ENCODE measurements at places on chromosomes 6 and 20. TPM values are rescaled to one million over a fixed set of nuclear protein-coding genes. Genes with fewer than 3 reads are reported as not detected.

CLVS2 gene
- total RNA-seq = not detected

PSORS1C1 gene
- total RNA-seq = 3.7 TPM

TINAG gene
- total RNA-seq = not detected

SPINT3 gene
- not detected for total RNA-seq

ZNF334 gene
- 0.76 TPM for total RNA-seq

DNA sequence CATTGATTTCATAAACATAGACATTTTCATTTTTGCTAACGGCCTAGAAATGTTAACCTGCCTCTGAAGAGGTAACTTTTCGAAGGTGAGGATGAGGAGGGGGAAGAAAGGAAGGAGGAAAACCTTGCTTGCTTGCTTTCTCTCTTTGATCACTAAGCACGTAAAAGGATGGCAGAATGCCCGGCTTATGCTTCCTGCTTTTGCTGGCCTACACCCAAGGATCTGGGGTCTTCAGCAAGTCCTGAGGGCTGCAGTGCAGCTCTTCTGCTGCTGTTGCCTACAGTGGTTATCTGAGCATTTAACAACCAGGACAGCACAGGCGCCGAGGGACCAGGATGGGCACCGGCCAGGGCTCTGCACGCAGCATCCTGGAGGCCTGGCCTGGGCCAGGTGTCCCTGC, 150.8 kb upstream of the TAB2 start:
- peak; percentile 27 for DNase-seq

- DNase-seq = no peak
Observed at GRCh38 chr20:49340161-49340966, 62.5 kb upstream of the ZNFX1 start.

GRCh38 chr6:39901116-39901655, 33.1 kb downstream of the MOCS1 start:
- DNase-seq = no peak

DNA sequence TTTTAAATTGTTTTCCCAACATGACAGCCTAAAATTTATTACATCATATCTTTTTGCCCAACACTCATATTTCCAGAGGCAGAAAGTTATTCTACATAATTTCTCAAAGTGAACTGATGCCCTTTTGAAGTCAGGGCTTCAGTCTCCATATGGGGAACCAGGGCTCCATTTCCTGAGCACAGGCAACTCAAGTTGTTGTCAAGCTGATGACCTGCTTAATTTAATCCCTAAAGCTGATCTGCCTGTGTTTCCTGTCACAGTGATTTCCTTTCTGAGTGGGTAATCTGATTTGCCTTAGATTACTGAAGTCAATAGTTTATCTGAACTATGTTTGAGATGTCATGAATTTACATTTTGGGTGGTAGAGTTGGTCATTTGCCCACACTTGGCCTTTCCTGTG, 932.1 kb upstream of the MANEA start:
- DNase-seq = no peak

DNA sequence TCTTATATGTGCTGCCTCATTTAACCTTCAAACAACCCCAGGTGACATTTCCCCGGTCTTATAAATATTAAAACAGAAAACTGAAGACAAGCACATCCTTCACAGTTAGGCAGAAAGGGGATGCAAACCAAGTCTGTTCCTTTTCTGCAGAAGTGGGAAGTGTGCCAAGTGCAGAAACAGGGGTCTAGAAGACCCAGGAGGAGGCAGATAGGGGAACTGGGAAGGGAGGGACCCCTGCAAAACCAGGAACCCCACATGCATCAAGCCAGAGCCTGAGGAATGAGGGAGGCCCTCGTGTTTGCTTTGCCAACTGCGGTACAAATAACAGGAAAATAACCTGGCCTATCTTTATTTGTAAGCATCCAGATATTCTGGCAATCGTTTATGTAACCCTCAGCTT, 17.0 kb upstream of the CST3 start:
- no peak for DNase-seq

GRCh38 chr20:59152559-59153354, 10.9 kb upstream of the ZNF831 start:
- no peak for DNase-seq

- no peak for DNase-seq
Observed at GRCh38 chr20:2557873-2558580, 21.7 kb downstream of the TMC2 start.

- peak; percentile 67 for DNase-seq
Observed at GRCh38 chr20:50790651-50791277, 4.1 kb upstream of the BCAS4 start.

GRCh38 chr6:55266896-55267295, 60.4 kb upstream of the GFRAL start:
- DNase-seq = no peak

- DNase-seq = no peak
Observed at GRCh38 chr6:125257351-125257750, 44.4 kb downstream of the HDDC2 start.

GRCh38 chr20:21166801-21167200, 40.9 kb downstream of the KIZ start:
- no peak for DNase-seq

DNA sequence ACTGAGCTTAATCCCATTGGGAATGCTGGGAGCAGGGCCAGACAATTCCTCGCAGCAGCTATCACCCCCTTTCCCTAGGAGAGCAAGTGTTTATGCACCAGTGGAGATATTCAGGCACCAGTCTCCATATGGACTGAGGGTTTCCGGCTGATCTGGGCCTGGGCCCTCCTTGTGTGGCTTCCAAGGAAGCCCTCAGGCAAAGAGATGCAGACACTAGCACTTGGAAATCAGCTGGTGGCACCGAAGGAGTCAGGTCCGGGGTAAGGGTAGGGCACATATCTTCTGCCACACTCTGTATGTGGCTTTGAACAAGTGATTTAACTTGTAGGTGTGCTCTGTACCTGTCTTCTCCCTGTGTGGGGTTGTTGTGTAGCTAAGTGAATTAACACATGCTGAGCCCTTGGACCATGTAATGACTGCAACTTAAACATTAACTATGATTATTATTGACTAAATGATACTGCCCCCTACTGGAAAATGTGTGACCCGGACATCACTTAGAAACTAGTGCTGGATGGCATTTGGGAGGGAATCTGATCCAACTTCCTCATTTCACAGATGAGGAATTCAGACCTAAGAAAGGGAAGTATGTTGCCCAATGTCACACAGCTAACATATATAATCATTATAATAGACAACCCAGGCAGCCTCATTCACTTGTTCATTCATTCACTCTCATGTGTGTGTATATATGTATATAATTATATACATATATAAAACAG, 19.3 kb upstream of the WFDC2 start:
- DNase-seq = peak; percentile 58

DNA sequence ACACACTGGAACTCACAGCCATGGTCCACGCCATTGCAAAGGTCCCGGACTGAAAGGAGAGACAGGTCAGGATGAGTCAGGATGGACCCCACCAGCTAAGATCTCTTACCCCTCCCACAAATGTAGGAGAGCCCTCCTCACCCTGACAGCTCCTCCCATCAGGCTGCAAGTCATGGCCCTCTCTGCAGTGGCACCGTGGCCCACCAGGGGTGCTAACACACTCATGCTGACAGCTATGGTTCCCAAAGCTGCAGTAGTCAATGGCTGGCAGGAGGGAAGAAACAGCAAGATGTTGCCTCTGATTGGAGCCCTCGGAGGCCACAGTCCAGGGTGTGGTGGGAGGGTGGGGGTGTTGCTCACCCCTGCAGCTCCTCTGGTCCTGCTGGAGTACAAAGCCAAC, 5.7 kb upstream of the RBPJL start:
- peak; percentile 32 for DNase-seq

GRCh38 chr6:167049275-167049674, 50.1 kb downstream of the CEP43 start:
- no peak for DNase-seq

DNA sequence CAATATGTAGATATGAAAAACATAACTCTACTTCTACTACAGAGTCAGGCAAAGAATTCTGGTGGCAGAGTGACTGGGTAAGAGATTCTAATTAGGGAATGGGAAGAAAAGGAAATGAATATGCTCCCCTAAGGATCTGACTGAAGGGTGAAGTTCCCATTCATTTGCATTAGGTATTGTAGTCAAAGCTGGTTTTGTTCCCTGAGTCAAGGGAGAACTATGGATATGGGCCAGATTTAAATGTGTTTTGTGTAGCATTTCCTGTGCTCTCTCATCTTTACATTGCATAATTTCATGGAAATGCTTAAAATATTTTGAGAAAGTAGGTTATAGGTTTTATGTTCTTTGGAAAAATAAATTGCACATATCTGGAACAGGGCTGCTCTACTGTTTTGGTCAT, 299.7 kb downstream of the BTBD3 start:
- DNase-seq = no peak

GRCh38 chr6:166670894-166671293, 43.8 kb upstream of the RPS6KA2 start:
- DNase-seq = no peak

GRCh38 chr6:38078671-38079070, 259.1 kb downstream of the ZFAND3 start:
- DNase-seq = peak; percentile 7

DNA sequence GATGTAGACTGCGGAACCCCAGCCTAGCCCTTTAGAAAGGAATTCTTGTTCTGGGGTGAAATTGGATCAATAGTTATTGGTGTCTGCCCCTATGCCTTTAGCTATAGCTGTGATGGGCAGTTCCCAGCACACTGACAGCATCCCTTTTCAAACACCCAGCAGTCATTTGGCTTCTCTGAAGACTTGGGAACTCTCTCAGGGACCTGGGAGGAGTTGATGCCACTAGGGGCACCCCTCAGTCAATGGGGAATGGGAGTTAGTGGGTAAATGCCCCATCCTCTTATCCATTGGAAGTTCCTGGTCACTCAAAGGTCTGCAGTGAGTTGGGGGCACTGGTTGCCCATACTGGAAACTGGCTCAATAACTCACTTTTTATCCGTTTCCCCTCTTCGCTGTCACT, 31.6 kb upstream of the CSNK2A1 start:
- DNase-seq = no peak

DNA sequence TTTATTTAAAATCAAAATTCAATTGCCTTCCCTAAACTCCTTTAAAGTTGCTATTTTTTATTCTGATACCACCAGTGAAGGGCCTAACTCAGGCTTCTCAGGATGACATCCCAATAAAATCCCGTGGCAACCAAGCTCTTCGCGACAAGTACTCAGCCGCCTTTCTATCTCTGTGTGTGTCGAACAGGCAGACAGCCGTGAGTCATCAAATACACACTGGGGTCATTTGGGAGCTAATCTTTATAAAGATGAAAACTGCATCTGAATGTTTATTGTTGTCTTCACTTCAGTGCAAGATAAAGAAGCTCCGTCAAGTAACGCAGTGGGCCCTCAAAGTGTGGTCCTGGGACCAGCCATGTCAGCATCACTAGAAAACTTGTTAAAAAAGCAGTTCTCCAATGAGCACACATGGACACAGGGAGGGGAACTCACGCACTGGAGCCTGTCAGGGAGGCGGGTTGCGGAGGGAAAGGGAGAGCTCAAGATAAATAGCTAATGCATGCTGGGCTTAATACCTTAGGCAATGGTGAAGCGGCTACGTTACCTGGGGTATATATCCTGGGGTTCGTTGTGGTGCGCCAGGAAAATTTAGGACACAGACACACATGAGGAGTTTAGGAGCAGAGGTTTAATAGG, 119.3 kb downstream of the RNF144B start:
- no peak for DNase-seq

GRCh38 chr6:44237813-44238433, 9.0 kb upstream of the HSP90AB1 start:
- DNase-seq = peak; percentile 75

GRCh38 chr6:44456070-44456965, 68.8 kb downstream of the CDC5L start:
- peak; percentile 73 for DNase-seq

- DNase-seq = no peak
Observed at GRCh38 chr6:147639279-147639678, 130.8 kb downstream of the SAMD5 start.

DNA sequence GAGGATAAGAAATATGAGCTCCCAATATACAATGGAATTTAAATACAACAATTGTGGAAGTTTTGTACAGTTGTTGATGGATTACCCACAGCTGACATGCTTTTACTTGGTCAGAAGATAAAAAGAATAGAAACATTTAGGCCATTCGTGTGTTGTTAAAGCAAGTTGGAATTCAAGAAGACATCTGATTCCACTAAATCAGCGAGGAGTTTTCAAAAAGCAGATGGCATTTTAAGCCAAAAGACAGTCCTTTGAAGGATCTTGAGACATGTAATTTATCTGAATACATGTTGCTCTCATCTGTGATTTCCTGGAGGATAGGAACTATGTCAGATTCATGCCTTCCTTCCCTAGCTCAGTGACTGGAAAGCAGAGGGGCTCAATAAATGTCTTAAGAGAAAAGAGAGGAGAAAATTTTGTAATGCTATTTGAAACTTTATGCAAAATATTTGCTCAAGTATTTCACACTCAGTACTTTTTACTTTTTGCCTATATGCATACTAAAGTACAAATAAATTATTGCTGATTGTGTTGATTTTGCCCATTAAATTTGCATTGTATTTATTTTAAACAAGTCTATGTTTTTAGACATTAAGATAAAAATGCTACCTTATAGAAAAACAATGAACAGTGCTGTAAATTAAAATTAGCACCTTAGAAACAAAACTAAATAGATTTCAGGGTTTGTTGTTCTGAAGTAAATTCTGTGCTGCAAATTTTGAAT, 733.8 kb upstream of the FLRT3 start:
- no peak for DNase-seq

DNA sequence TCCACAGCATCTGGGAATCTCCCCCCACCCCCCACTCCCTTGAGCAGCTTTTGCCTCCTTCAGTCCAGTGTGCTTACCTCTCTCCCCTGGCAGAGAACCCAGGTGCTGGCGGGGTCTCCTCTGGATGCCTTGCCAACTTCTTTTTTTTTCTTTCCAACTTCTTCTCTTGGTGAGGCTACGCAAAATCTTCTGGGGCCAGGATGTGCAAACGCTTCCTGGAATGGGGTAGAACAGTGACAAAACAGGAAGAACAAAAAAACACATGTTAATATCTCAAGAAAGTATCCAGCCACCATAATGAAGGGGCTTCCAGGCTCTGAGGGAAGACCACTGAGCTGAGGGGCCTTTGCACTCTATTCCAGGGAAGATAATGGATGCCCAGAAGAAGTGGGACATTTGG, 53.9 kb upstream of the DDR1 start:
- DNase-seq = no peak

Data from dermis microvascular lymphatic vessel endothelial cell (primary cell).